Urinary bladder (tissue), 4 donors: ENCODE measurements at places on chromosomes 2 and 18. TPM values are rescaled to one million over a fixed set of nuclear protein-coding genes. Genes with fewer than 3 reads are reported as not detected.

Gene CWC22
- total RNA-seq, result 31.0 TPM

DNA sequence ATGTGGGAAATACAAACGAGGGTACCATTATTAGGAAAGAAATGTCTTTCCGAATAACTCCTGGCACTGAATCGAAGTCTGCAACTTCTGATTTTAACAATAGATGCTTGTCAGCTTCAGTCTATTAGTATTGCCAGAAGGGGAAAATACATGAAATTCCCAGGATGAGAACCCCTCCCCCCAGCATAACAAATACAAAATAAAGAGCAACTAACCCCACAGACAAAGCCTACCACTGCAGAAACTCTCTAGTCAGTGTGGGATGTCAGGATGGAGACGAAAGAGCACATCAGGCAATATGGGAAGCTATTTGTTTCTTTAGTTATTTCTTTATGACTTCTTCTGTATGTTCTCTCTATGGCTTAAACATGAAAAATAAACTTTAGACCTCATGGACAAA lies 365.0 kb upstream of the CDH2 start:
- DNase-seq, result no peak

DNA sequence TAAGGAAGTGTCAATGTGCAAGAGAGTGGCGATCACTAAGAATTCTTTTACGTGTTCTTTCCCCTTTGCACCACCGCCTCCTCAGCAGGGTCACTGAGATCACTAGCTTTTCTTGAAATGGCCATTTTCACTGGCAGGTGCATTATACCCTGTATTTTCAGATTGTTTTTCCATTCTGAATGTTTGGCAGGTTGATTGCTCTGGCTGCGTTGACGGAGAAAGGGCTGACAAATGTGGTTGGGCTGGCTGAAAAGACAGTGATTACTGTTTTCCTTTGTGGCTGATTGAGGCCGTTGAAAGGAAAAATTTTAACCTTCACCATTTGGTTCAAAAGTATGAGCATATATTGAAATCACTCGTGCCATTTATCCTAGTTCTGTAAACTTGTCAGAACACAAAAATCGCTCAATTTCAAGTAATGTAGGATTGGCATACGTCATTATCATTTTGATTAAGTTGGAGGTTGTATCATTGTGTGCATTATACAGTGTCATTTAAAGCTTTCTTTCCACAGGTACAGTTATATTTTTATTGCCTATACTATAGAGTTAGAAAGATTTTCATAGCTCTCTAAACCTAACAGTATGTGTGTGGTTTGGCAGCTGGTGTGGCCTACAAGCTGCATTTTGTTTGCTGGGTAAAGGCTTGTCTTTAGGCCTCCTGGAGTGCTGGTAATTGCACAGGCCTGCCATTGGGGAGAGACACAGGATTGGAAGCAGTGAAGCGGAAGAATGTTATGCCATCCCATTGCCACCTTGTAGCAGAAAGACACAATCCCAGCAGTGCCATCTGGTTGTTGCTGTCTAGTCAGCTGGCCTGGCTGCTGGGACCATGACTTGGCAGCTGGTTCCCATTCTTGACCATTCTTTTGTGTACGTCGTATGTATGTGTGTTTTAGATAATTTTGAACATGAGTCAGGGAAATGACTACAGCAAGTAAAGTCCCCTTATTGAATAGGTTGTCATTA lies 36.7 kb downstream of the DYNC1I2 start:
- DNase-seq, result no peak

DNA sequence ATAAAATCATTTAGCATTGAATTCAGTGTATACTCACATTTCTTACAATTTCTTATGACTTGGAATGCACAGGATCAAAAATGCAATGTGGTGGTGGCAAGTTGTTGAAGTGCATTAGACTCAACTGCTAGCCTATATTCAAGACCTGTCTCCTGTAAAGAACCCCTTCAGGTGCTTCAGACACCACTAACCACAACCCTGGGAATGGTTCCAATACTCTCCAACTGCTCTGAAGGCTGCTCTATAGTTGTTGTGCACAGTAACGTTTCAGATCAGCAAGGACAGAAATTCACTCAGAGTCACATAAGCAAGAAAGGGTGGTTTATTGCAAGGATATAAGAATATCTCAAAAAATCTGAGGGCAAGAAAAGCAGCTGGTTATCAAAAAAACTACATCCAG lies 6.5 kb downstream of the GKN1 start:
- no peak for DNase-seq

DNA sequence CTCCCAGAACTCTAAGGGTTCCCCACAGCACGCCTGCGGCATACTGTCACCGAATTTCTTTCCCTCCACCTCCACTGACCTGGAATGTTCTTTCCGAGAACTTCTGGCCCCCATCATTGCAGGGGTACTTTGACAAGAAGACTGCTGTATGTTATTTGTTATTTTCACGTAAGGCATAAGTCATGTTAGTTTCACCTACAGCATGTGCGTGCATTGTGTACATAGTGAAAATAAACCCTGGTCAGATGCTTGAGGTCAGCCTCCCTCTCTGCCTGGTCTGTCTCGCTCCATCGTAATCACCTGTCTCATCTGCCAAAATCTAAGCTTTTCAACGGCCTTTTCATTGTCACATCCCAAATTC lies 4.1 kb downstream of the ABCG8 start:
- no peak for DNase-seq

GRCh38 chr18:65227970-65228369 lies 522.8 kb upstream of the CDH7 start:
- DNase-seq, result no peak
